ENCODE measurements at places on chromosomes 12 and 14.

GRCh38 chr14:58072288-58073071 is 79.5 kb downstream of the ARMH4 start:
- peak; percentile 8 for DNase-seq

DNA sequence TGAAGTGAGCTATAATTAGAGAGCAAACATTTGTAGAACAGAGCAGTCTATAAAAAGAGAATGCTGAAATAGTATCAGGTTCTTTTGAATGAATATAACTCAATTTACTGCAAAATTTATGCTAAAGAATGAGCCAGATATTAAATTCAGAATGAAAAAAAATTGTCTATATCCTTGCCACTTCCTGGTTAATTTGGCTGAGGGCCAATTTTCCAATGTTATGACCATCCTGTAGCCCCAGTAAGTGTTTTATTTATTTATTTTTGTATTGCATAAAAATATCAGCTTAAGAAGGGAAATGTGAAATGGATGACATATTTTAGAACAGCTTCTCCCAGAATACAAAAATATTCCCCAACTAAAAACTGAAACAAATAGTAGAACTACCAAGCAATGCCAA is 263.4 kb downstream of the SOX5 start:
- no peak for DNase-seq

DNA sequence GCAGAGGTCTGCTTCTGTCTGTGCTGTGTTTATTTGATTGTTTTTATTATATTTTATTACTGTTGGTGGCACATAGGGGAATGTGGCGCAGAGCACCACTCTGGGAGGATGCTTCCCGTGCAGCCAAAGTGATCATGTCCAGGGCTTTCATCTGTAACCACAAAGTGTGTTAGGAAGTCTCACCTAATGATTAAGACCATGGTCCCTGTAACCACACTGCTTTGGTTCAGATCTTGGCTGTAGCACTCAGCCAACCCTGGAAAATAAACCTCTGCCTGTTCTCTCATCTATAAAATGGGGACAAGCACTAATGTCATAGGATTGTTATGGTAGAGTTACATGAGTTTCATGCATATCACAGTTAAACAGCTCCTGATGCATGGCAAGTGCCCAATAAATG is 1.9 kb downstream of the RESF1 start:
- DNase-seq = no peak

DNA sequence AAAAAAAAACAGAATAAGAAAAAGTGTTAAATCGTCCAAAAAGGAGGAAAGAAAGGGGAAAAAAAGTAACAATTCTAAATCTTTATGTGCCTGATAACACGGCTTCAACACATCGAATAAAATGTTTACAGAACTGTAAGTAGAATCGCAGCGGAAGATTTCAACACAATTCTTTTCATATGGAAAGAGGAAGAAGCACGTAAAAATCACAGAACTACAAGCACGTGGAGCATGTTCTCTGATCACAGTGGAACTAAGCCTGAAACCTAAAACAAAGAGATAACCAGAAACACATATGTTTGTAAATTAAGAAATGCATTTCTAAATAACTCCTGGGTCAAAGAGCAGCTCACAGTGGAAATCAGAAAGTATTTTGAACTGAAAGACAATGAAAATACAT is 8.7 kb downstream of the CLEC7A start:
- DNase-seq = no peak
